Amygdala (tissue), 56 donors: ENCODE measurements at places on chromosomes 1 and 21.

DNA sequence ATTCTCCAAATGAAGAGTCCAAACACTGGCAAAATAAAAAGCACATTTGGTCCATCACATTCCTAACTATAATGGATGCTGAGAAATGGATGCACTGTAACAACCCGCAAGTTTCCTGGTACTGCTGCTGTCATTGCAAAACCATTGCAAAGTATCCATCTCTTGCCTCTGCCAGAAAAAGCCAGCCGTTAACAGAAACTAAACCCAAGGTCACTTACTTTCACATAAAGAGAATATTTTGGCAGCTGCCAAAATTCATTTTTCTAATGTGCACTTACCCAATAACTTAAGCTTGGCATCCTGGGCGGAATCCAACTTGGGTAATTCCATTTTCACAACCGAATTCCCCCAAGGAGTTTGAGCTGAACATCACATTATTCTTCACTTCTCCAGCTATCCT is 77.0 kb upstream of the LRRC8D start:
- DNase-seq, result no peak

- no peak for DNase-seq
These were observed 37.7 kb downstream of the PIK3C2B start for GRCh38 chr1:204456826-204457442.

- no peak for DNase-seq
These were observed 195.2 kb upstream of the RAB4A start for GRCh38 chr1:229075716-229076115.

DNA sequence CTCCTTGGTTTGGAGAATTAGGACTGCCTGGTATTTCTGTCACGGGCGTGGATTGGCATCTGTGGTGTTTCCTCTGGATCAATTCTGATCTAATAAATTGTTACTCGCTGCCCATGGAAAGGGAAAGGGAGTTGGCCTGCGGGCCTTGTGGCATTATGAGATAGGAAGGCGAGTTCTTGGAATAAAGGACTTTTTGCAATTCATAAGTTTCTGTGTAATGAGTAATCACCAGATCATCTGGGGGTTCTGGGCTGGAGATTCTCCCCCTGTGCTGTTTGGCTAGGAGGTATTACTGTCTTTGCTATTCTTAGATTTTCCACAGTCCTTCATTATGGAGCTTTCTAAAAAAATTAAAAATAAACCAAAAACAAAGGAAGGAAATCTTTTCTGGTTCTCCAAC is 315.9 kb downstream of the CAMTA1 start:
- no peak for DNase-seq

DNA sequence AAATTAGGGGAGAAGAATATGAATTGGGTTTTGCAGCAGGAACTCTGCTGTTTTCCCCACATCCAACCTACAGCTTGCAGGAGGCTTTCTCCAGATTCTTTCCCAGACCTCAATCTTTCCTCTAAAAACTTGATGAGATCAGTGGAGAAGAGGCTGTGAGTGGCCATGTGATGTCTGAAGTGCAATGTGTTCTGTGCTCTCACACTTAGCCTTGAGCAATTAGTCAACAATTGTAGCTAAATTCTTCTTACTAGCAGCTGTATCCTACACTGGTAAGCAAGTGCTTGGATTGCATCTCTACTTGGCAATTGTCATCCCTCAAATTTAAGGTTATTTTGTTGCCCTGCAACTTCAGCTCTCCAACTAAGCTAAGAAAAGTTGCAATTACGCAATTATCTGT is 807.3 kb upstream of the RGS18 start:
- no peak for DNase-seq

DNA sequence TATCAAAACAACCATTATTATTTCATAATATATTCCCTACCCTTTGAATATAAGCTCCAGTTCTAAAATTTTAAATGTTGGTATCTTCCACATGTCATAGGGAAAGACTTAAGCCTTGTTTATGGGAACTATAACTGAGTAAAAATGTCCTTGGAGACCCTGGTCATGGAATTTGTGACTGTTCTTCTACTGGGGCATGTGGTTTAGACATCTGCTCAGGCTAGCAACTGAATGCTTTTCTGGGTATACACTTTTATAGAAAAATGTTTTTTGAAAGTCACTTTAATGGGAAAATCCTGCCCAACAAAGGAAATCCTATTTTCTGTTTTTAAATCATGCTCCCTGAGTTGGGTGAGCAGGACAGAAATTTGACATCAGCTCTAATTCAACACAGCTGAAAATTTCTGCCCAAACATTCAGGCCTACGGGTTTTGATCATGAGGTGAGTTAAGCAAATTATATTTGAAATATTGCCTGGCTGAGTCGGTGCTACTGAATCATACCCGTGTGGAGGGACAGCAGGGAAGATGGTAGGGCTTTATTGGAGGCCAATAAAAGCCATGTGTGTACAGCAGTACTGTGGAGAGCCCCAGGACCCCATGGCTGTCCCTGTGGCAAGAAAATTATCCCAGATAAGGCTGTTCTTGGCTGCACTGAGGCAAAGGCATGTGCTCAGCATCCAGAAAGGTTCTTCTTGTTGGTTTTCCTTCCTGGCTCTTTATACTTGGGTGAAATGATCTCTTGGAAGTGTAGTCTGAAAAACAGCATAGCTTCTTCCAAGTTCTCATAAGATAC is 391.8 kb downstream of the DISC1 start:
- DNase-seq, result no peak

GRCh38 chr1:215458104-215458503 is 109.0 kb upstream of the KCTD3 start:
- no peak for DNase-seq

DNA sequence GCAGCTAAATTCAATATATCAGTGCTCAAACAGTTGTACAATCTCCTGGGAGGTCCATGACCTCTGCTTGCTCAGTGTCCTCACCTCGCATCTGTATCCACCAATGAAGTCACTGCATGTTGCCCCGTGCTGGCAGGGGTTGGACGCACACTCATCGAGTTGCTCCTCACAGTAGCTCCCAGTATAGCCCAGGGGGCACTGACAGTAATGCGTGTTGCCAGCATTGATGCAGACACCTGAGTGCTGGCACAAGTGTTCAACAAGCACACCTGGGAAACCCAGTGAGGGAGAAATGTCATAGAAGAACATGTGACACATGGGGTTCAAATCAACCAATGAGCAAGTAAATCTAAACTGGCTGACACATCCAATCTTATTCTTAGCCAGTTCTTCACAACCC is 40.9 kb upstream of the ADAM30 start:
- DNase-seq, result no peak

- no peak for DNase-seq
These were observed 283.8 kb downstream of the MRPL39 start for GRCh38 chr21:25323356-25323949.

GRCh38 chr1:154962156-154962749 is 671 bp upstream of the PYGO2 start:
- DNase-seq, result no peak

GRCh38 chr1:74395571-74395970 is 116.8 kb downstream of the LRRC53 start:
- DNase-seq, result peak; percentile 2

GRCh38 chr1:84492726-84493125 is 13.5 kb upstream of the SPATA1 start:
- no peak for DNase-seq

DNA sequence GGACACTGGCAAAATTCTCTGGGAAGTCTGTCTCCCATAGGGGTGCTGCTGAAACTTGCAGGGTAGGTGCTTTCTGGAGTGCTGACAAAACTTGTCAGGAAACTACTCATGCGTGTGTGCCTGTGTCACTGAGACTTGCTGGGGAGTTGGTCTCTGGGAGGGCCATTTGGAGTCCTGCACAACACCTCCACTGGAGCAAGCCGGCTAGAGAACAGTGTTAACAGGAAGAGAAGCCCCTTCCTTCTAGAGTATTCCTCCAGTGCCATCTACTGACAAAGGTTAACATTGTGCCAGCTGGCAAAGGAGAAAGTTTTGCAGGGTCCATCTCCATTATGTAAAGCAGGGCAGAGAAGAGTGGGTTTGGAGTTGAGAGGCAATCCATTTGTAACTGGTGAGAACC is 30.0 kb downstream of the ZMYM4 start:
- DNase-seq, result no peak

- DNase-seq, result no peak
These were observed 1.3 kb downstream of the USF1 start for GRCh38 chr1:161044535-161044907.

- DNase-seq, result no peak
These were observed 763.3 kb upstream of the BRINP3 start for GRCh38 chr1:191240925-191241324.

DNA sequence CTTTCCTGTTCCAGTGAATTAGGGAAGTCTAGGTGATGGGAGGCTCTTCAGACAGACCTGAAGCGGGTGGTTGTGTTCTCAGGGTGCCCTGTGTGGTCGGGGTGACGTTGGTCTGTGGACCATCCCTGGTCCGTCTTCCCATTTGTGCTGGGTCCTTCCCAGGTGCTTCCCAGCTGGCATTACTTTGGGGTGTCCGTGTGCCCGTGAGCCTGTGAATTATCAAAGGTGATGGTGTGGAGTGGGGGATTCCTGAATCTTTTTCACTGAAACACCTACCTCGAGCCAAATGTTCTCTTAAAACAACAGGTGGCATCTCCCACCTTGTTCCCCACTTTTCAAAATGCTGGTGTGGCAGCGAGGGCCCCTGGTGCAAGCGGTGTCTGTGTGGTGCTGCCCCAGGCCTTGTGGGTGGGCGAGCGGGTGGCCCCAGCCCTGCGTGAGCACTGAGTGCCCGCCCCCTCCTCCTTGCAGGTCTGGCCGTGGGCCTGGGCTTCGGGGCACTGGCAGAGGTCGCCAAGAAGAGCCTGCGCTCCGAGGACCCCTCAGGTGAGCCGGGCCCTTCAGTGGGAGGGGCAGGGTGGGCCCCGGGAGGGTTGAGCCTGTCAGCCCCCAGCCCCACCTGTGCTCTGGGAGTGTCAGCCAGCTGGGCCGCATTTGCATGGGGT is 37.0 kb downstream of the COQ8A start:
- no peak for DNase-seq

DNA sequence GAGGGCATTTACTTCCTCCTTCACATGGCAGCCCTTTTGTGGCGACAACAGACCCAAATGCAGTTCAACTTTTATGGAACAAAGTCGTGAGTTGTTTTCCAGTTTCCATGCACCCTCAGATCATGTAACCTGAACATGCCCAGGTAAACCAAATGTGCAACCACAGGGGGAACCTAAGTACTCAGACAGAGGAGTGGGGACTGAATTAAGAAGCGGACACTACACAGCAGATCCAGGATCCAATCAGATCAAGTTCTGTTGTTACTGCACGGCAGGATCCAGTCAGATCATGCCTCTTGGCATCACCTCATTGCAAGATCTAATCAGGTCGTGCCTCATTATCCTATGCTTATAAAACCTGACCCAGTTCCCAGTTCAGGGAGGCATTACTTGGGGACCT is 115.7 kb downstream of the MATN1 start:
- DNase-seq, result no peak

GRCh38 chr1:51969038-51969705 is 21.3 kb downstream of the RAB3B start:
- DNase-seq, result no peak

DNA sequence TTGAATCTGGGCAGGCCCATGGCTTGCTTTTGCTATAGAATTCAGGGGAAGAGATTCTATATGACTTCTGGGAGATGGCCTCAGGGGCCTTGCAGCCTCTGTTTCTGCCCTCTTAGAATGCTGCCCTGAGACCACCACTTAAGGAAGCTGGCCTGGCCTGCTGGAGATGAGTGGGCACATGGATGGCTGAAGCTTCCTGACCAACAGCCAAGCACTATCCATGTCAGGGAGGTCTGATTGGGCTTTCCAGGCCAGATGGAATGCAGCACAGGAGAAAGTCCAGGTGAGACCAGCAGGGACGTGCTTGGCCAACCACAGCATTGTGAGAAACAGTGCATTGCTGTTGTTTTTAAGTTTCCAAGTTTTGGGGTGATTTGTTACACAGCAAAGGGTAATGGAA is 308.1 kb downstream of the PTPRU start:
- DNase-seq, result no peak

GRCh38 chr1:48570568-48570967 is 98.6 kb upstream of the SPATA6 start:
- DNase-seq, result no peak

GRCh38 chr1:234716908-234717375 is 107.0 kb upstream of the IRF2BP2 start:
- DNase-seq, result no peak

DNA sequence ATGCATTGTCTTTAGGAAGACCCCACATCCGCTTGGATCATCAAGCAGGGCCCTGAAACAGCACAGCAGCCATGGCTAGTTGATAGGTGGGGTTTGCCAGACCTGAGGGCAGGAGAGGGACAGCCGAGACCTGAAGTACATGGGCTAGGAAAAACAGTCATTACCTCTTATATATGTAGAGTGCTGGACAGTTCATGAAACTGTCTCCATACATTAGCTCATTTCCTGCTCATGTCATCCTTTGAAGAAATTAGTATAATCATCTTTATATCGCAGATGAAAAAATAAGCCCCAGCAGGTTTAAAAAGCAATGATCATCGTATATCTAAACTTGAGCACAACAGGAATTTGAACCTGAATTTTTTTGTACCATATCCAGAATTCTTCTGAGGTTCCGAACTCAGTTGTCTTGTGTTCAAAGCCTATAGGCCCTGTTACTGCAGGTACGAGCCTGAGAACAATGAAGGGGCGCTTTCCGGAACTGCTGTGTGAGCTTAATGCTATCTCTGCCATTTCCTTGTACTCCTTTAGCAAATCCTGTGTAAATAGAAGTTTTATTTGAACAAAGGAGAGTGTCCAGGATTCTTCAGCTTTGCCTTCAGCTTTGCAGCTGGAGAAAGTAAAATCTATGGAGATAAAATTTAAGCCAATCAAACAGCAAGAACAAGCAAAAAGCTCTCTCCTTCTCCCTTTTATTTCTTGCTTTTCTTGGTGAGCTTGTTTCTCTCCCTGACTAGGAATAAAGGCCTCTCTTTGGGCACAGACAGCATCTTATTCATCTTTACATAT is 32.4 kb upstream of the DUSP10 start:
- no peak for DNase-seq

DNA sequence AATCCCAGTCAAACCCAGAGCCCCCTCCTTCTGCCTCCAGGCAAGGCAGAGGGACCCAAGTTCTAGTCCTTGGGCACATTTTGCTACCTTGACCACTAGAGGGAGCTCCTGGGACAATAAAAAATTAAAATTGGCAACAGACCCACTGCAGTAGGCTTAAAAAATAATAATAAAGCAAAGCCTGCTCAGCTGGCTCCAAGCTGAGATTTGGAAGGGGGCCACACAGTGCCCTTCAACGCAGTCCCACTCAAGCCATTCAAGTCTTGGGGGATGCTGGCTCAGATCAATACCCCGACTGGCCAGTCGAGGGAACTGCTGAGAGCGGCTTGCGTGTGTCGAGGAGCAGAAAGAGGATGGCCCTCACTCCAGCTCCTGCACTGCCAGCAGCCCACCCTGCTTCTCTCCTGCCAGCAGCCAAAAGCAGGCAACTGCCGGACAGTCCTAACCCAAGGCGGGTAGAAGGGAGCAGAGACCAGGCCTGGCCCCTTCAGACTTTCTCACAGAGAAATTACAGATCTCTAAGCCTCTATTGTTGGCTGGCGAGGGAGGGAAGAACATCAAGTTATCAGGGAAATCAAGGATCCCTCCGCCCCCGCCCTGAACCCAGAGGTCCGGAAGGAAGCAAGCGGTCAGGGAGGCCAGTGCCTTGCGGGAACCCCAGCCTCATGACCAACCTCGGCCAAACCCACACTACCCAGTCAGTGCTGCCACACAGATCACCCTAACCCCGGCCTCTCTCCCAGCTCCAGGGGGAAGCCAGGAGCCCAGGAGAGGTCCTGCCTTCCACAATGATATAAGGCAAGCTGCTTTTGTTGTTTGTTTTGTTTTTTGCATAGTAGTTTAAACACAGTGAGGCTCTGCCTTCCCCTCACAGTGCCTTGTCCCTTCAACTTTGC is 4.9 kb upstream of the ALDH4A1 start:
- DNase-seq, result peak; percentile 64
